ENCODE measurements at places on chromosomes 16 and 17.

GRCh38 chr16:86924537-86924936 lies 346.2 kb downstream of the FOXL1 start:
- DNase-seq: no peak

DNA sequence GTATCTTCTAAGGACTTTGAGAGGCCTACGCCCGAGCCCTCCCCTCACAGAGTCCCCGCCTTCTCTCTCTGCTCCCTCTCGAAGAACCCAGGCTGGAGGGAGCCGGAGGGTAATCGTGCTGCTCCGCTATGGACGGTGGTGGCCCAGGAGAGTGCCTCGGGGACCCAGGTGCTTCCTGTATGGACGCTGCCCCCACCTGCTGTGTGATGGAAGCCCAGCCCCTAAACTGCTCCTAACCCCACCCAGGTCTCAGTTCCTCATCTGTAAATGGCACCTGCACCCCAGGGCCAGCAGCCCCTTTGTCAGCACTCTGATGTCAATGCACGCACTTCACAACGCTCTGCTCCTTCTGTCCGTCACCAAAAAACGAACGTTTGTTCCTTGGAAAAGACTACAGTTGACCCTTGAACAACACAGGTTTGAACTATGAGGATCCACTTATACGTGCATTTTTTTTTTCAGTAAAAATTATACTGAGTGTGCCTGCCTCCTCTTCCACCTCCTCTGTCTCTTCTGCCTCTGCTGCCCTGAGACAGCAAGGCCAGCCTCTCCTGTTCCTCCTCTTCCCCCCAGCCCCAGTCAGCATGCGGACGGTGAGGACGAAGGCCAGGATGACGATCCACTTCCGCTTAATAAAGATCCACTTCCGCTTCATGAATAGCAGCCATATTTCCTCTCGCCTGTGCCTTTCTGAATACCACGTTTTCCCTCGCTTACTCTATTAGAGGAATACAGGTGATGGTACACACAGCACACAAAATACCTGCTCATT lies 118.3 kb downstream of the BANP start:
- DNase-seq: peak; percentile 30

- no peak for DNase-seq
Observed at GRCh38 chr16:89660146-89660545, 2.5 kb downstream of the SPATA33 start.

GRCh38 chr17:5942687-5943086 lies 127.5 kb upstream of the WSCD1 start:
- no peak for DNase-seq

- no peak for DNase-seq
Observed at GRCh38 chr16:73879621-73880020, 417.0 kb upstream of the PSMD7 start.

- no peak for DNase-seq
Observed at GRCh38 chr17:40281663-40282062, 6.0 kb upstream of the CDC6 start.

Data from lower lobe of right lung (tissue), 2 donors.